ENCODE measurements at places on chromosomes 2 and 18.

- DNase-seq, result peak; percentile 37
Measured at GRCh38 chr2:44793322-44793870, 148.1 kb upstream of the SIX3 start.

- DNase-seq, result peak; percentile 54
Measured at GRCh38 chr2:127313406-127313805, 19.5 kb upstream of the ERCC3 start.

GRCh38 chr2:28344756-28345373, 47.8 kb upstream of the FOSL2 start:
- DNase-seq, result no peak

- peak; percentile 59 for DNase-seq
Measured at GRCh38 chr2:143150287-143150686, 21.1 kb downstream of the ARHGAP15 start.

- no peak for DNase-seq
Measured at GRCh38 chr2:142241016-142241415, 110.2 kb upstream of the LRP1B start.

- no peak for DNase-seq
Measured at GRCh38 chr18:59718108-59718463, 20.9 kb upstream of the CCBE1 start.

DNA sequence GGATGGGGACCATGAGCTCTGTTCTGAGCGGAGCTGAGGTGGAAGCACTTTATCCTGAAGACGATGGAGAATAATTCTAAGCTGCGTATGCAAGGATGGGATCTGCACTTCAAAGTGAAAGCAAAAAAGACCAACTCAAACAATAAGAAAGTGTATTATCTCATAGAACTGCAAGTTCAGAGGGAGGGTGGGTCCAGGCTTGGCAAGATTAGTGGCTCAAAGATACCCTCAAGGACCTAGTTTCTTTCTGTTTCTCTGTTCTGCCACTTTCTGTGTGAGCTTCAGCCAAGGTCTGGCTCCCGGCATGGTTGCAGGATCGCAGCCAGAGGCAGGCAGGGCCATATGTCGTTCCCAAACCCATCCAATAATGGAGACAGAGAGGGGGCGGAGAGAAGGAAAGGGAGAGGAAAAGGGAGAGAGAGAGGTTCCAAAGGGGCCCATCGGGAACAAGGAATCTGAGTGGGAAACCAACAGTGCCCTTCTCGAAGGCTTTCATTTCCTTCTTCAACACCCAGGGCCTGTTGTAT, 169.2 kb upstream of the NCK2 start:
- no peak for DNase-seq

Data from NAMALWA (cell line).